ENCODE measurements at places on chromosomes 4 and X.

- DNase-seq = no peak
These were observed 93.8 kb downstream of the SLC2A9 start for GRCh38 chr4:9927341-9928007.

GRCh38 chr4:48334236-48334635 is 7.1 kb upstream of the SLAIN2 start:
- no peak for DNase-seq

DNA sequence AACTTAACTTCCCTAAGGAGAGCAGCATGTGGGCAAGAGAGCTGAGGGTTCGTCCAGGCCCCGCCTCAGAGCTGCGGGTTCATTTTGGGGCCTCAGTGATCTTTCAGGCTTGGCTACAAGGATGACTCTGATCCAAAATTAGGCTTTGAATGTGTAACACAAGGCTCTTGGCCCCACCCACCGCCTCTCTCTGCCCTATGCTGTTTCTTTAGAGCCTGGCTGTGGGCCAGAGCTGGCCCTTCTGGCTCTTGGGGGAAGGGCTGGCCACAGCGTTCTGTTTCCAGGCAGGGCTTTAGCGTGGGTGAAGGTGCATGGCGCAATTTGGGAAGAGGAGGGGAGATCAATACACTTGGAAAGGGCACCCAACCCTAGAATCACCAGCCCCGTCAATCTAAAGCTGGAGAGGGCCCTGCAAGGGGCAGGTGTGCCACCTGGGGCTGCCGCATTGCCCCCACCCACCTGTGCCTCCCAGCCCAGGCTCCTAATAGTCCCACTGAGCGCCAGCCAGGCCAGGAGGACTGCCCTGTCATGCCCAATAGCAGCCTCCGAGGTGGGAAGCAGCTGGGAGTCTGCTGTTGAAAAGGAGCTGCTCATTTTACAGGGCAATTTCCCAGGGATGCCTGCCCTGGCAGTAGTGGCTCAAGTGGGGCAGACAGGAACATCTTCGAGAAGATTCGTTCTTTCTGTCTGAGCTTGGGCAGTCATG is 84.5 kb upstream of the MAML3 start:
- DNase-seq = no peak

GRCh38 chrX:17820100-17820499 is 41.0 kb downstream of the RAI2 start:
- DNase-seq = no peak

GRCh38 chr4:31682796-31683195 is 962.6 kb downstream of the PCDH7 start:
- DNase-seq = no peak

DNA sequence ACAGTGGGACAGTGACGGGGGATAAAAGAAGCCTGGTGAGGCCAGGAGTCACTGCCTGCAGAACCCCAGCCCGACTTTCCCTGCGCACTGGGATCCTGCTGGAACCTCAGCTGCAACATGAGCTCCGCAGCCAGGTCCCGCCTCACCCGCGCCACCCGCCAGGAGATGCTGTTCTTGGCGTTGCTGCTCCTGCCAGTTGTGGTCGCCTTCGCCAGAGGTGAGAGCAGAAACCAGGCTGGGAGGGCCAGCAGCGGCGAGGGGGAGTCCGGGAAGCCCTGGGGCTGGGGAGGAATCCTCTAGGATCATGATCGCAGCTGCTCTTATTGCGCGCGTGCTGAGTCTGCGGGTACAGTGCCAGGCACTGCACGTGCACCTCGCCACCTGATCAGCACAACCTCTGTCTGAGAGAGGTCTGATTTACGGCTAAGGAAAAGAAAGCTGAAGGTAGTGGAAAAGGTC is at the start of gene PF4V1:
Gene PF4V1, plus strand, starts transcription at position 51 of the 459 bp plus-strand sequence. Its CDS starts 67 bp downstream, at position 118.
- DNase-seq = peak; percentile 51

DNA sequence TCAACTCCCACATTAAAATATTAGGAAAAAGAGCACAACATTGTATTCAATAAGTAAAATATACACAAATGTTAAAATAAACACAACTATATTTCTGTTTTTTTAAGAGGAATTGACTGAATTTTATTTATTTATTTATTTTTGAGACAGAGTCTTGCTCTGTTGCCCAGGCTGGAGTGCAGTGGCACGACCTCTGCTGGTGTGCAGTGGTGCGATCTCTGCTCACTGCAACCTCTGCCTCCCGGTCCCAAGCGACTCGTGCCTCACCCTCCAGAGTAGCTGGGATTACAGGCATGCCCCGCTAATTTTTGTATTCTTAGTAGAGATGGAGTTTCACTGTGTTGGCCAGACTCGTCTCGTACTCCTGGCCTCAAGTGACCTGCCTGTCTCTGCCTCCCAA is 31.4 kb downstream of the TEX13A start:
- no peak for DNase-seq

DNA sequence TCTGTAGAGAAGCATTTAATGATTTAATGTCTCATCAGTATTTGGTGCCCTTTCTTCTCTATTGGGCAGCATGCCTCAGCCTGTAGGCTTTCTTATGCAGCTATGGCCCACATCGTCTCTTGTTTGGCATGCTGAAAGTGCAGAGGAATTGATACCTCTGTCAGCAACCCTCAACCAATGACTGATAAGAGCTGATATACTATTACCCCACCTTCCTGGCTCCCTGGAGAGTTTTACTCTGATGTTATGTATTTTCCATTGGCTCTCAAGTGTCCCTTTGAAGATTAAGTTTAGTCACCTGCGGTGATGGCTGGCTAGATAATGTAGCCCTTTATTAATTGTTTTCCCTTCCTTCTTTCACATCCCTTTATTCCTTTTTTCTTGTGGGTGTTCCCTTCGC is 41.2 kb upstream of the PDHA2 start:
- no peak for DNase-seq

- DNase-seq = peak; percentile 96
These were observed 131.9 kb downstream of the FHIP1A start for GRCh38 chr4:151540728-151541388.

- DNase-seq = no peak
These were observed 66.4 kb upstream of the OR13H1 start for GRCh38 chrX:131477498-131477897.

DNA sequence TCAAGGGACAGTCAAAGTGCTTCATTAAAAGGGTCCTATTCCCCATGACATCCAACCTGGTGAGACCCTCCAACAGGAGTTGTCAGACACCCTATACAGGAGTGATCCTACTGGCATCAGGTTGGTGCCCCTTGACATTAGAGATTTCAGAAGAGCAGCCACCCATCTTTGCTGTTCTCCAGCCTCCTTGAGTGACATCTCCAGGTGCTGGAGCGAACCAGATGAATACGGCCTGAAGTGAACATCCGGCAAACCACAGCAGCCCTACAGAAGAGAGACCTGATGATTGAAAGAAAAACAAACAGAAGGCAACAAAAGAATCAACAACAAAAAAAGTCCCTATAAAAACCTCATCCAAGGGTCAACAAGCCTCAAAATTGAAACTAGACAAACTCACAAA is 146.1 kb upstream of the PBDC1 start:
- DNase-seq = no peak

DNA sequence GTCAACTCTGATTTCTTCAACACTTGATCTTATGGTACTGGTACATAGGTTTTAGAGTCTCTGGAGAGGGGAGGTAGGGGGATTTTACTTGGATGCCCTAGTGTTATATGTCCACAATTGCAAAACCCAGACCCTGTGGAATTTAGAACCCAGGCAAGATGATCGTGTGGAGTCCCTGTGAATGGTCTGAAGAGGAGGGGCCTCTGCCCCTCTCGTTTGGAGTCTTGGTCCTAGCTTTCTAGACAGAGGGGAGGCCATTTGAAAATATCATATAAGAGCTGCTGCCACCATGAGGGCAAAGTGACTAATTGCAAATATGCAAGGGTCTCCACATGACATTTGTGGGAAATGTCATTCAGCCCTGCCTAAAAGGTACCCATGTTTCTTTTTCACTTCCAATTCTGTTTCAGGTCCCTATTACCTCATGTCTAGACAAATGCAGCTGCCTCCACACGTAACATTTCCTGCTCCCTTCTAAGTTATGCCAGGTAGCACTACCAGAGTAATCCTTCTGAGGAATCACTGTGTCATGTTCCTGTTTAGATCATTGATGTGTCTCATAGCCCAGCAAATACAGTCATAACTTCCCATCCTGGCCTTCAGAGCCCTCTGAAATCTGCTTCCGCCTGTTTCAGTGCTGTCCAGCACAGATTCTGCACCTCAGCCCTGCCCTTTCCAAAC is 126.8 kb downstream of the KLHL8 start:
- peak; percentile 98 for DNase-seq

DNA sequence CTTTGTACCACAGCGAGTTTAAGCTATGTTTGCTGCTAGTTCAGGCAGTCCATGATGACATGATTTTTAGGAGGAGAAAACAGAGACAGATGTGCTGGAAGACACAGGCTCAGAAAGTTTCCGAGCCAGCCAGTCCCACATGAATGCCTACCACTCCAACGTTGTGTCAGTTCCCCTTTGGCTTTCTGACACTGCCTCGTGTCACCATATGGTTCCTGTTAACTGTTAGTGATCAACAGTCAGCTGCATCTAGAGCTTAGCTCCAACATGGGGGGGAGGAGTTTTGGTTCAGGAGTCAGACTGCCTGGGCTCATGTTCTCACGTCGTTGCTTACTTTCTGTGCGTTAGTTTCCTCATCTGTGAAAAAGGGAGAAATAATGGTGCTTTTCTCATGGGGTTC is 343.7 kb downstream of the MID1IP1 start:
- no peak for DNase-seq

DNA sequence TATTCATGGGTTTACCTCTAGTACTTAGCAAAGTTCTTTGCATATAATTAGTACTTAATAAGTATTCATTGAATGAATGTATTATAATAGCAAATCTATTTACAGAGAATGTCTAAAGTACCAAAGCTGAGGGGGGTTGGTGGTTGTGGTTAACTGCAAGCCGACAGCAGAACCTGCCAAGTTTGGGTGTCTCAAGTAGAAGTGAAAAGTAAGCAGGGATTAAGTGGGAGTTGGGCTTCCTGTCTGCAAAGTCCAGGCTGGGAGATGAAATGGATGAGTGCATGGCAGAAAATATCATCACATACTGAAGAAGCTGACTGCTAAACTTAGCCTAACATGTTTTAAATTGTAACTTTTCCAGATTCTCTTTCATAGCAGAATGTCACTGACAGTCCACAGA is 169.6 kb downstream of the CAMK2D start:
- peak; percentile 18 for DNase-seq

- DNase-seq = peak; percentile 20
These were observed 92.0 kb upstream of the PRDX4 start for GRCh38 chrX:23575281-23575680.

DNA sequence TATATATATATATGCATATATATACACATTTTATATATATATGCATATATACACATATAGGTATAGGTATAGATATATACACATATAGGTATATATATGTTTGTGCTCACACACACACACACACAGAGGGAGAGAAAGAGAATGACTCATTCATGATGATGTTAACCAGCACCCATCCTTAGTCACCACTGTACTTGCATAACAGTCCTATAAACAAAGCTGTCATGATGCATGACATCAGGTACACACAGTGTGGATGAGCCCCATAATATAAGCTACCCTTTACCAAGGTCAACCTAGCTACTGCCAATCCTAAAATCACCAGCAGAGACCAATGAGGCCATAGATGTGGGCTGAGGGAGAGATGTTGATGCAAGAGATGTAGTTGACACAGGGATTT is 1408.0 kb downstream of the RAPGEF2 start:
- peak; percentile 35 for DNase-seq

GRCh38 chrX:31213941-31214340 is 142.1 kb upstream of the FTHL17 start:
- DNase-seq = peak; percentile 29

- DNase-seq = no peak
These were observed 181.0 kb downstream of the DCTD start for GRCh38 chr4:182736207-182736606.

DNA sequence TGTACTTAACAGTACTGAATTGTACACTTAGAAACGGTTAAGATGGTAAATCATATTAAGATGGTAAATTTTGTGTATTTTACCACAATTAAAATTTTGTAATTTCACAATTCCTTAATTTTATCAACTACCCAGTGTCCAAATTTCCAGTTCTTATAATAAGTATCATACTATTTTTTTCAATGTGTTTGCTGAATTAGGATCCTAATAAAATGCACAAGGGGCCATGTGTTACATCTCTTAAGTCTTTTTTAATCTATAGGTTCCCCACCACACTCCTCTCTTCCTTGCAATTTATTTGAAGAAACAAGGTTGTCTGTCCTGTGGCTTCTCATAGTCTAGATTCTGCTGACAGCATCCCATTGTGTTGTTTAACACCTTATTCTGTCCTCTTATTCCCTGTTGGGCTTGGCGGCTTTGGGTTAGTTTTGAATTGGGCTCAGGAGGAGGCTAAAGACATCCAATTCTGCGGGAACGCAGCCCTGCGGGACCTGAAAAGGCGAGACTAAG is 533 bp upstream of the SYAP1 start:
- no peak for DNase-seq

DNA sequence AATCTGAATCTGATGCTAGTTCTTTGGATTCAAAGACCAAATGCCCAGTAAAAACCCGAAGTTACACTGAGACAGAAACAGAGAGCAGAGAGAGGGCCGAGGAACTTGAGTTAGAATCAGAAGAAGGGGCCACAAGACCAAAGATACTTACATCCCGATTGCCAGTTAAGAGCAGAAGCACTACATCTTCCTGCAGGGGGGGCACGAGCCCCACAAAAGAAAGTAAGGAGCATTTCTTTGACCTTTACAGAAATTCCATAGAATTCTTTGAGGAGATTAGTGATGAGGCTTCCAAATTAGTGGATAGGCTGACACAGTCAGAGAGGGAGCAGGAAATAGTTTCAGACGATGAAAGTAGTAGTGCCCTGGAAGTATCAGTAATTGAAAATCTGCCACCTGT is 309.3 kb downstream of the ANK2 start:
- DNase-seq = no peak

DNA sequence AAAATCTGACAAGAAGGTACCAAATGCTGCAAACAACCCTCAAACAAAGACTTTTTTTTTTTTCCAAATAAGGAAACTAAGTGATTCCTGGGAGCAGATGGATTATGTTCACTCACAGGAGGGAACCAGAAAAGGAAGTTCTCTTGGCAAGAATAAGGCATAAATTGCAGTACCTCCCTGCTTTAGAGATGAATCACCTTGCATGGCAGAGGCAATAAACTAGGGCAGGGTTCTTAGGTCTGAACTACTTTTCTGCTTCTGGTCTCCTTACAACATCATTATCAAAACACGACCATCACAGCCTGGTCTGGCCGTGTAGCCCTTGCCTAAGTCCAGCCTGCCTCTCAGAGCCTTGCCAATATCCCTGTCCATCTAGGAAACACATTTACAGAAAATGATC is 6.3 kb downstream of the TMEM31 start:
- DNase-seq = peak; percentile 61

- DNase-seq = no peak
These were observed 12.0 kb downstream of the P2RY10 start for GRCh38 chrX:78957049-78957767.
